Endothelial cell (in vitro differentiated cells): ENCODE measurements at places on chromosomes 6 and 20. TPM values are rescaled to one million over a fixed set of nuclear protein-coding genes. Genes with fewer than 3 reads are reported as not detected.
A peak's percentile ranks its signal among the peaks of the same experiment; 100 is the strongest.

GRCh38 chr20:48197066-48197465 lies 411.8 kb upstream of the SULF2 start:
- DNase-seq = no peak

The GTSF1L gene
- total RNA-seq = not detected

The RTN4IP1 gene
- 3.3 TPM for total RNA-seq

DNA sequence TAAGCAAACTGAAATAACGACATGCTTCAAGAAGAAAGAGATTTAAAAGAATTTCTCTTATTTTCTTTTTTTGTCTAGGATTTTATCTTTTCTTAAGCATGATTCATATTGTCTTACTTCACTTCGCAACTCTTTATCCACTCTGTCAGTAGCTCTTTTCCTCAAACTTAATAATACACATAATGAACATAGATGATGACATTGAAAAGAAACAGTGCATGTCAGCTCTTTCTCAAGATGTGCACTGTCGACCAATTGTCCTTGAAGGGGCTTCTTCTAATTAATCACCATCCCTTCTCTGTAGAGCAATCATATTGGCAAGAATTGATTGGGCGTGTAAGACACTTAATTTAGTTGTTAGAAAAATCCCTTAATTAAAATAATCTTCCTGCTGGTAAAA lies 356.5 kb downstream of the EYS start:
- no peak for DNase-seq

- DNase-seq = no peak
Observed at GRCh38 chr6:132214716-132215115, 186.6 kb downstream of the MOXD1 start.

The ANKRD66 gene
- total RNA-seq = not detected

DNA sequence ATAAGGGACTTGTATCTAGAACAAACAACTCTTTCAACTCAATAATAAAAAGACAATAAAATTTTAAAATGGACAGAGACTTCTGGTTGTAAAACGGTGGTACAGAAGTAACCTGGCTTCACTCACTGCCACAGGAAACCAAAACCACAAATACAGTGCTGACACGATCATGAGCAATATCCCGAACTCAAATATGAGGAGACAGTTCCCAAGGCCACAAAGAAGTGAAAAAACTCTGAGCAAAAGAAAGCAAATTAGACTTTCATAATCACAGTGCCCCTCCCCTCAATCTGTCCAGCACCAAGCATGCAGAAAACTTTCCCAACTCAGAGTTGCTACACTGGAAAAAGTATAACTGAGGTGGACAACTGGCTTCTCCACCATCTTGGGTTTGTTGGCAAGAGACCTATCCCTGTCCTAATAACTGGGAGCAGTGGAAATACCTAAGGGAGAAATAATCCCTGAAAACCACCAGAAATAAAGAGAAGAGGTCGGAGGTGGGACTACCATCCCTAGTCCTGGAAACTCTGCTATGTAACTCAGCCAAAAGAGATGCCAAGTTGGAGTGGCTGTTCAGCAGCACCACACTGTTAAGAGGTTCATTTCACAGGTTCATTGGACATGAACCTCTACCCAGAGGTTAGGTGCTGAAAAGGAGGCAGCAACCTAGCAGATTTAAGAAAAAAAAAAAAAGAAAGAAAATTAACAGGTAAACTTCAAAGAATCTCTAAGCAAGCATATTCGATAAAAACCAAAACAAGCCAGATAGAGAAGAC lies 55.5 kb downstream of the REV3L start:
- DNase-seq = no peak

- DNase-seq = no peak
Observed at GRCh38 chr6:87922947-87923330, 124.7 kb upstream of the SPACA1 start.

The GRIK2 gene
- 2.8 TPM for total RNA-seq

GRCh38 chr6:38502423-38502822 lies 137.3 kb downstream of the BTBD9 start:
- DNase-seq = no peak

The BNIP5 gene
- total RNA-seq = not detected

- no peak for DNase-seq
Observed at GRCh38 chr6:83096791-83097190, 29.3 kb downstream of the DOP1A start.

The LY6G6D gene
- not detected for total RNA-seq

The SRMS gene
- not detected for total RNA-seq

GRCh38 chr20:24742436-24742835 lies 206.6 kb upstream of the CST7 start:
- DNase-seq = no peak

DNA sequence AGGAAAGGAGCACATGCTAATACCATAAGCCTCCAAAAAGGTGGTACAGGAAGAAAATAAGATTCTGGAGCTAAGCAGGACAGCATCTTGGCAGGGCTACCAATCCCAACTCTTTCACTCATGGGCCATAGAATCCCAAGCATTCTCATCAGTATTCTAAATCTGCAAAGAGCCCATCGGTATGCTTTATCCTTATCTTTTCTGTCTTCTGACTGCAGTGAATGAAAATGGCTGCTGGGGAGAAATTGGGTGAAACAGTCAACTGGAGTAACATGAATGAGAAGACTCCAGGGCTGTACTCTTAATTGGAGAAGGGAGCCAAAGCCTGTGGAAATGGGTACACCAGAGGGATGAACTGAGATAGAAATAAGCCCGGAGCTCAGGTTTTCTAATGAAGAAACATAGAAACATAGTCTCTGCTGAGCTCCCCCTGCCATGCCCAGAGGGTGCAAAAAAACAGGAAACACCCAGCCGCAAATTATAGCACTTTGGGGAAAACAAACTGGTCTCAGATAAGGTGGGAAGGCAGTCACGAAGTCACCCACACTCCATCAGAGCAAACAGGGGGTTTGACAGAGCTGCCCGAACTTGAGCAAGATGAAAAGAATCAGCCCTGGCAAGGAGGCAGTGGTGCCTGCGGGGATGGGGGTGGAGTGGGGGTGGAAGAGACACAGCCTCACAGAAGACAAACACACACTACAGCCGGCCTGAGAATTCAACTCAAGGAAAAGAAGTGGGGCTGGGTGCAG lies 35.4 kb upstream of the E2F3 start:
- DNase-seq = no peak

DNA sequence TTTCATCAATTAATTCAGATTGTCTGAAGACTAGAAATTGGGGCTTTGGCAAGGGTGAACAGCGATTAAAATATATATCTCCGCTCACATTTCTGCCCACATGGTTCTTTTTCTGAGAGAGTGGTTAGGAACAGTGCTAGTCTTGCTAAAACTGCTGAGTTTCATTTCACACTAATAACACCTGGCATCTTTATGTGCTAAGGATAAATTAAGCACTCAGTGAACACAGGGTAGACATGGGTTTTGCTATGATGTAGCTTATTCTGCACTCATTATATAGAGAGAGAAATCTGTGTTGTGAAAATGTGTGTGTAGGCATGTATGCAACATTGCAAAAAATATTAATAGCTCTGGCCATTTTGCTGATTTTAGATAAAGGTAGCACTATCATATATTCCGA lies 623.4 kb upstream of the FLRT3 start:
- DNase-seq = no peak

- DNase-seq = no peak
Observed at GRCh38 chr20:23632711-23633573, 4.8 kb downstream of the CST3 start.

GRCh38 chr6:163533443-163533842 lies 118.9 kb downstream of the QKI start:
- no peak for DNase-seq

GRCh38 chr20:29878777-29879442 lies 1378.6 kb upstream of the DEFB115 start:
- no peak for DNase-seq

DNA sequence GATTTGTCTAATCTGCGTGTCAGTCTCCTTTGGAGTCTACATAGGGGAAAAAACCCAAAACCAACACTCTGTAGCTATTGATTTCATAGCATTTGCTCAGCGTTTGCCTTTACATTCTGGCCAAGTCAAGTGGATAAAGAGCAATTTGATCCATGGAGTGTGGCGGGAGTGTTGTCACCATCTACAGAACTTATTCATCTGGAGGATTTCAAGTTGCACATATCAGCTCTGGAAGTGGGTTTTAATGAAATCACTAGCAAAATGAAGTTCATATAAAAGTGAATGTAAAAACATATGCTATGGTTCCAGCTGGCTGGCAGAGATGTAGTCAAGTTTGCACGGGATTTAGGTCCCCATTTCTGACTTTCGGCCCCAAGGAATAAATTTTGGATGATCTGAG lies 219.7 kb upstream of the SUPT3H start:
- no peak for DNase-seq

The EPPIN gene
- not detected for total RNA-seq

DNA sequence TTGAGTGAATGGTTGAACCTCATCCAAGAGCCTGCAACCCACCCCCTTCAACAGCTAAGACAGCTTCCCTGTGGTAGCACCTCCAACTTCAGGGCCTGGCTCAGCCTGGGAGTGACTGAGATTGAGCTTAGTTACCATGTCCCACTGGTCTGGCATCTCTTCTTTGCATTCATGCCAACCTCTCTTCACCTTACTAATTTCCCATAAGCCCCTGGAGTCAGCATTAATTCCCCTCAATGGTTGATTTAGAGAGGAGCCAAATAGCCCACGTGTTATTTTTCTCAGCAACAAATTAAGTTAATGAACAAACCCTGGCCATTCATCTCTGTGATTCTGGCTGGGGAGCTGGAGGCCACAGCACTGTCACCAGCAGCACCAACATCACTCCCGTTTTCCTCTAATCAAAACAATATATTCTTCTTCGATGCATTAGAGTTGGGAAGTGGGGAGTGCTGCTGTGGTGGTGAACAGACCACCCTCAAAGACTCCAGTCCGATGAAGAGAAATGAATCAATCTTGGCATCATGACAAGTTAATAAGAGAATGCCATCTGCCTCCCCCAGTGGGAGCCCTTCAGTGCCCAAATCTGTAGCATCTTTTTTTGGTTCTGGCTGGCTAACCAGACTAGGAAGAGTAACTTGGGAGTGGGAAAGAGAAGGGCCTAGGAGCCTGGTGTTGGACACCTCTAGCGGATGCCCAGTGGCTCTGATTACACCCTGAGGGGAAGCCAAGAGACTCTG lies 316.9 kb upstream of the RNF24 start:
- DNase-seq = no peak

DNA sequence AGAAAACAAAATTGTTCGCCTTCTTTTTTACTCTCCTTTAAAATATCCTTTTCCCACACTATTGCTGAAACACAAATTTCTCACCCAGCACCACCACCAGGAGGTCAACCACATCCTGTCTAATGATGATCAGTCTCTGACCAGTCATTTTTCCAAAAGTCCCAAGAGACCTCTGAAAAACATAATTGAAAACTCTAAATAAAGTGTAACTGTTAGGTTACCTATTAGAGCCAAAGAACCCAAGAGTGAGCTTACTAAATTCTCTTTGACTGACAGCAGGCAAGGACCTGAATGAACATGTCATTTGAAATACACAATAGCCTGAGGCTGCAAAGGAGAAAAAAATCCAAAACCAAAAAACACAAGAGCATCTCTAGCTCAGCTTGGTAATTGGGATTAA lies 735.4 kb downstream of the CBLN4 start:
- DNase-seq = no peak

GRCh38 chr6:17741507-17741906 lies 34.8 kb upstream of the NUP153 start:
- DNase-seq = no peak

DNA sequence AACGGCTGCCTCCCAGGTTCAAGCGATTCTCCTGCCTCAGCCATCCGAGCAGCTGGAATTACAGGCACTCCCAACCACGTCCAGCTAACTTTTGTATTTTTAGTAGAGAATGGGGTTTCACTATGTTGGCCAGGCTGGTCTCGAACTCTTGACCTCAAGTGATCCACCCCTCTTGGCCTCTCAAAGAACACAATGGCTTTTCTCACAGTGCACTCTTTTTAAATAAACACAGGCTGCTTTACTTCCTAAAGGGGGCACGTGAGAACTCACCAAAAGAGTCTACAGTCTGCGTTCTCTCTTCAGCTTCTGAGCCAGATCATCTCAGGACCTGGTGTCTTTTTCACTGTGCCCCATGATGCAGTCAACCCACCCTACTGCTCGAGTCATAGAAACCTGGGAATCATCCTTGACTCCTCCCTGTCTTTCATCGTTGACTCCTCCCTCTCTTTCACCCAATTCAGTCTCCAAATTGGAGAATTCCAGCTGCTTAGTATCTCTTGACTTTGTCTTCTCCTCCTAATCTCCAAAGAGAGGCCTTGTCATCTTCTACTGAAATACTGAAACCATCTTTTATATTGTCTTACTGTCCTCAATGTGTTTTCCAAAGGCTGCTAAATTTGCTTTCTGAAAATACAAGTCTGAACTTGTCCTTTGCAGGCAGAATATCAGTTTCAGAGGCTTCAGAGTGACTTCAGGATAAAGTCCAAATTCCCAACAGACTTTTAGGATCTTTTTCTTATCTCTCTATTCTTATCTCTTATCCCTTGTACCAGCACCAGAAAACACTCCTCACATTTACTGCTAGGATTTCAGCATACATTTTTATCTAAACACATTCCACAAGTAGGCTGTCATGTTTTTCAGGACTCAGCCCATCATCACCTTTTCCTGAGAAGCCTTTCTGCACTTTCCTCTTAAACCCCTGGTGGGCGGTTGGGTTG lies 323.4 kb downstream of the SYNE1 start:
- no peak for DNase-seq

The PDYN gene
- total RNA-seq = not detected

DNA sequence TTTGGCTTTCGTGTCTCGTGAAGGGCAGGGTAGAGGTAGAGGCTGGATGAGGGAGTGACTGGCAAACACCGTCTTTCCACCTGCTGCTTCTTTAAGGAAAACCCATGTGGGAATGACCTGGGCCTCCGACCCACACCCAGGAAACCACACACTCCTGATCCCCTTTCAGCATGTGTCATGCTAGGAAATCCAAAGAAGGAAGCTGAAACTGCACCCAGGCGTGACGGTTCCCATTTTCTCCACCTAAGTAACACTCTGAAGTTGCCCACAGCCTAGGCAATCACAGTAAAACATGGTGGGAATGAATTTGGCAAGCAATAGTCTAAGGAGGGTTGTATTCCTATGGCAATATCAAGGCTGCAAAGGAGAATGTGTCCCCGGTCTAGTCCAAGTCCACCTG lies 538.4 kb upstream of the NOX3 start:
- DNase-seq = no peak

GRCh38 chr6:169935348-169935718 lies 183.9 kb downstream of the ERMARD start:
- no peak for DNase-seq

DNA sequence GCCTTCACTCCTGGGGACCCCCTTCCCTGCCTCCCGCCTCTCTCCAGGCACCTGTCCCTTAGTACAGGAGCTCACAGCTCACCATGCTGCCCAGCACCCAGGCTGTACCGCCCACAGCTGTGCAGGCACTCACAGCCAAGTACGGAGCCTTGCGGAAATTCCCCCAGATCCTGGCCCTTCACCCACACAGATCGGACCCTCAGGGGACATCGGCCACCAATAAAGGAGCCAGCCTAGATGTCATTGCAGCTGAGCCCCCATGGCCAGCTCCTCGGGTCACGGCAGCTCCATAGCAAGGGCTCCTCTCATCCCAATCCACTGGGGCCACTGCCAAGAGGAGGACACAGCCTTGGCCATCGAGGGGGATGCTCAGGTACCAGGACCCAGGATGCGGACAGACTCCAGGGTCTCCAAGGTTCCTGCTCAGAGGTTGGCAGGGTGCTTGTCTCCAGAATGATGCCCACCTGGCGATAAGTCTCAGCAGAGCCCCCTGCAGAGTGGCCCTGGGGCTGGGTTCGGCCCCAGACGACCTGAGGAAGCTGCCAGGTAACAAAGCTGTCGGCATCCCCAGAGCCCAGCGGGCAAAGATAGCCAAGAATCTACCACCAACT lies 82.3 kb downstream of the YTHDF1 start:
- DNase-seq = no peak

GRCh38 chr6:44002593-44003344 lies 124.5 kb downstream of the MRPL14 start:
- peak; percentile 43 for DNase-seq

The CRISP2 gene
- not detected for total RNA-seq
